ENCODE measurements at places on chromosomes 7 and 10. TPM values are rescaled to one million over a fixed set of nuclear protein-coding genes. Genes with fewer than 3 reads are reported as not detected.
A peak's percentile ranks its signal among the peaks of the same experiment; 100 is the strongest.

- no peak overlapping the region for H3K4me3 ChIP-seq
- peaks cover 6% of the 10 kb centered on the region for H3K4me1 ChIP-seq
- H3K27me3 ChIP-seq, result peaks cover 3% of the 10 kb centered on the region
Observed at GRCh38 chr10:125823663-125824251, 411 bp downstream of the BCCIP start.

GRCh38 chr7:156174428-156174827 is 362.2 kb upstream of the SHH start:
- no peak overlapping the region for H3K4me3 ChIP-seq
- no peak overlapping the region for H3K27ac ChIP-seq
- no peaks in the 10 kb centered on the region for H3K36me3 ChIP-seq
- no peak for DNase-seq
- peaks cover 6% of the 10 kb centered on the region for H3K27me3 ChIP-seq

- peaks cover 3% of the 10 kb centered on the region for H3K27me3 ChIP-seq
- H3K27ac ChIP-seq, result no peak overlapping the region
- H3K4me3 ChIP-seq, result no peak overlapping the region
- no peak for DNase-seq
- H3K36me3 ChIP-seq, result peaks cover 11% of the 10 kb centered on the region
- no peaks in the 10 kb centered on the region for H3K4me1 ChIP-seq
Observed at GRCh38 chr7:128948312-128948973, 10.7 kb downstream of the IRF5 start.

GRCh38 chr7:8783229-8783628 is 349.8 kb downstream of the NXPH1 start:
- no peak overlapping the region for H3K27ac ChIP-seq
- DNase-seq, result no peak
- H3K4me1 ChIP-seq, result peaks cover 3% of the 10 kb centered on the region

The ARMC3 gene
- total RNA-seq, result 2.1 TPM

The GPC2 gene
- 27.2 TPM for total RNA-seq

The EIF5AL1 gene
- 0.59 TPM for total RNA-seq

GRCh38 chr7:102469351-102469971 is 4.7 kb downstream of the LRWD1 start:
- H3K4me1 ChIP-seq, result peaks cover 4% of the 10 kb centered on the region
- no peak overlapping the region for H3K27ac ChIP-seq
- H3K27me3 ChIP-seq, result peaks cover 9% of the 10 kb centered on the region
- peaks cover 15% of the 10 kb centered on the region for H3K36me3 ChIP-seq

The GLI3 gene
- total RNA-seq, result 24.9 TPM

The COL26A1 gene
- total RNA-seq, result 6.1 TPM

DNA sequence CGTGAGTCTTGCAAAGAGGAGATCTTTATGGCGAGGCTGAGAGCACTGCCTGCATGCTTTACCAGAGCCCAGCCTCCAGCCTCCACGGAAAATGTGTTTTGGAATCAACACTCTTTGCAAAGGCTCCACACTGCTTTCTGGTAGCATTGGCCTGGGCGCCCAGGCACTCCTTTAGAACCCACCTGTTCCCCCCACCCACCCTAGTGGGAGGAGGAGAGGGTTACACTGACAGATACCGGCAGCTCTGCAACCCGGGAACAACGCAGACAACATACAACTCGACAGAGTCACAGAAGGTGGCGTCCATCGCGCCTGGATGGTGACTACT is 5.5 kb upstream of the MNX1 start:
- peaks cover 29% of the 10 kb centered on the region for H3K4me1 ChIP-seq
- H3K27ac ChIP-seq, result no peak overlapping the region
- no peaks in the 10 kb centered on the region for H3K36me3 ChIP-seq
- H3K27me3 ChIP-seq, result peaks cover 41% of the 10 kb centered on the region

The ACHE gene
- total RNA-seq, result 3.0 TPM

DNA sequence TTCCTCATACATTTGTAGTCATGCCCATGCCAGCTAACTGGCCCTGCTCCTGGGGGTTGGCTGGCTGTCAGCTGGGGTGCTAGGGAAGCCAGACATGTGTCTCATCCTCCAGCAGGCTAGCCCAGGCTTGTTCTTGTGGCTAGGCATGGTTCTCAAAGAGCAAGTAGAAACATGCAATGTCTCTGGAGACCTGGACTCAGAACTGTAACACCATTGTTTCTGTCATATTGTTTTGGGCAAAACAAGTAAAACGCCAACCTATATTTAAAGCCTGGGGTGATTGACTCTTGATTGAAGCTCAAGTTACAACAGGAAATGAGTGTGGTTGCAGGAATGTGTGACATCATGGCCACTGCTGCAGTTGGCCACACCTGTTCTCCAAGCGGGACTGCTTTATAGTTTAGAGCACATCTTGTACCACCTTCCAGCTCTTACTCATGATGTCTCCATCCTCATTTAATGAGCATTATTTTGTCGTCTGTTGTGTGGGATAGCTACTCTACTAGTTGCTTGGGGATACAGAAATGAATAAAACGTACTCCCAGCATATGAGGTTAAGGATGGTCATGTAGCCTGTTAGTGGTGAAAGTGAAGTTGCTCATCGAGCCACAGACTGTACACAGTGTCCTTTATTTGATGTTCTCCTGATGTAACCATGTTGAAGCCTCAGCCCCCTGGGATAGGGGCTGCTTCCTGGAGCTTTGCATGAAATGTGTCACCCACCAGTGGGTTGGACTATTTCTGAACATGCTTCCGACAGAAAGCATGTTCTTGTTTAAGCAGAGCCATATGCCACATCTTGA is 168.4 kb downstream of the SORCS3 start:
- H3K36me3 ChIP-seq, result no peaks in the 10 kb centered on the region
- DNase-seq, result no peak
- H3K27ac ChIP-seq, result no peak overlapping the region

DNA sequence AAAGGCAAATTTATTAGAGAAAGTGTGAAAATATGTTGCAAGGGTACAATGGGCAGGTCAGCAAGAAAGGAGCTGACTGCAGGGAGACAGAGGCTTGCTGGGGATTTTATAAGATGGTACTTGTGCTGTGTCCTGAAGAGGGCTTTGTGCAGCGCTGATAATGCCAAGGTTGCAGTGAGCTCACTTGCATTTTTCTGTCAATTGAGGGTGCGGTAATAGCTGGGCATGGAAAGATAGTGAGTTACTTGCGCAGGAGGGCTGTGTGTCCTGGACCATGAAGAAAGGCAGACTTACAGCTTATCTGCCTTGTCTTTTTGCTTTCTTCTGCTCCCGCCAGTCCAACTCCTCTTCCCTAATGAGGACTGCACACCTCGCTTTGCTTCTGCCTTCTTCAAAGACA is 12.5 kb downstream of the CDC123 start:
- H3K4me1 ChIP-seq, result no peaks in the 10 kb centered on the region
- no peak overlapping the region for H3K27ac ChIP-seq
- peaks cover 39% of the 10 kb centered on the region for H3K36me3 ChIP-seq

The PILRA gene
- total RNA-seq, result 4.2 TPM

DNA sequence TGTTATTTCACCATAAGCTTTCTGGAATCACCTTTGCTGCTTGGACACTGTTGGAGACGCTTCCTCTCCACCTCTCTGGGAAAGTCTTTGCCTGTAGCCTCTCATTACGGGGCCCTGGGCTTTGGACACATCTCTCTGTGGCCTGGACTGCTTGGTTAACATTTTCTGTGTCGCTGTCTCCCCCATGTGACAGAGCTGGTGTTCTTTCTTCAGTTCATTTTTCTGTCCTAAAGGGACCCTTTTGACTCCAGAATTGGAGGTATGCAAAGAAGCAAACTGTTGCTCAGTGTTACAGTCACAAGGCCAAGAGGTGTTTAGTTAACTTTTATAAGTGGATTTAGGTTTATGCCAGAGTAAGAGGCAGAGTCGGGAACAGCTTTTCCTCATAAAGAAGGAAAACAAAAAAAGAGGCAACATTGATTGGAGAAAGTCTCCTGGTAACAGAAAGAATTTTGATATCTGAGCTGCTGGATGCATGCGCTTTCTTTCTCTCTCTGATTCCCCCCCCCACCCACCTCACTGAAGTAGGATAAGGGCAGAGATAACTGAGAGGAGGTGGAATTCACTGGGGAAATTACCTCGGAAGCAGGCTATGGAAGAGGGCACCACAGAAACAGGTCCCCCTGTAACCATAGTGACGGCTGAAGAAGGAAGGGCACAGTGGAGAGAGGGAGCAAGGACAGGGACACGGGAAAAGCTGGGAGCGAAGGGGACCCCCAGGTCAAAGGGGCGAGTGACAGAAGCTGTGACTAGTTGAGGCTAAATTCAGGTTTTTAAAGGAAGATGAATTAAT is 57.8 kb downstream of the LGI1 start:
- H3K4me1 ChIP-seq, result peaks cover 6% of the 10 kb centered on the region
- peak overlapping the region; percentile 5 for H3K27ac ChIP-seq
- H3K36me3 ChIP-seq, result no peaks in the 10 kb centered on the region
- no peak for DNase-seq

DNA sequence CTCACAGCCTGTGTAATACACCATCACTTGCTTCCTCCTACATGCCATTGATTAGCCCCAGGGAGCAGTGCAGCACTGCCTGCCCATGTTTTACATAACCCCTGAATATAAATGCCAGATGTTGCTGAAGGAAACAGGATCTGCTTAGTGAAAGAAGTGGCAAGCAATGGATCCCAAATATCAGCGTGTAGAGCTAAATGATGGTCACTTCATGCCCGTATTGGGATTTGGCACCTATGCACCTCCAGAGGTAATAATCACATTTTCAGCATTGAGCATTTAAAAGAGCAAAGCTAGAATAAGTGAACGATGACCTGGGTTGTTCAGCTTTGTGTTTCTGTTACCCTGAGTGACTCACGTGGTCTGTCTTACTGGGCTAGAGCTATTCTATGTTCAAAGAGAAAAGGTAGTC is at the start of gene AKR1C4:
AKR1C4 (plus strand) TSS at position 136 of the 412 bp plus-strand sequence; CDS start at position 167, 31 bp downstream.
- H3K4me3 ChIP-seq, result no peak within 1 kb of the TSS
- H3K27ac ChIP-seq, result no peak within 1 kb of the TSS
- no peaks in the 10 kb centered on the region for H3K4me1 ChIP-seq
- no peak for DNase-seq

GRCh38 chr7:146709451-146710027 is 592.9 kb downstream of the CNTNAP2 start:
- no peaks in the 10 kb centered on the region for H3K27me3 ChIP-seq
- H3K36me3 ChIP-seq, result no peaks in the 10 kb centered on the region
- no peak overlapping the region for H3K4me3 ChIP-seq
- no peaks in the 10 kb centered on the region for H3K4me1 ChIP-seq
- no peak for DNase-seq
- no peak overlapping the region for H3K27ac ChIP-seq

- peaks cover 11% of the 10 kb centered on the region for H3K36me3 ChIP-seq
- no peak overlapping the region for H3K4me3 ChIP-seq
- no peak overlapping the region for H3K27ac ChIP-seq
Observed at GRCh38 chr7:7857143-7857583, 111.4 kb upstream of the GLCCI1 start.

The ZNF277 gene
- total RNA-seq, result 26.1 TPM

The MAP3K8 gene
- total RNA-seq, result 6.2 TPM

- H3K4me3 ChIP-seq, result peak overlapping the region; percentile 85
- H3K27ac ChIP-seq, result no peak overlapping the region
- H3K4me1 ChIP-seq, result peaks cover 52% of the 10 kb centered on the region
- no peaks in the 10 kb centered on the region for H3K36me3 ChIP-seq
- H3K27me3 ChIP-seq, result peaks cover 39% of the 10 kb centered on the region
Observed at GRCh38 chr10:8049865-8050555, 4.5 kb upstream of the GATA3 start.

GRCh38 chr7:77799078-77799964 is 748 bp downstream of the PHTF2 start:
- no peaks in the 10 kb centered on the region for H3K36me3 ChIP-seq
- peak; percentile 56 for DNase-seq
- no peak overlapping the region for H3K27ac ChIP-seq
- H3K4me1 ChIP-seq, result peaks cover 28% of the 10 kb centered on the region
- peaks cover 1% of the 10 kb centered on the region for H3K27me3 ChIP-seq

DNA sequence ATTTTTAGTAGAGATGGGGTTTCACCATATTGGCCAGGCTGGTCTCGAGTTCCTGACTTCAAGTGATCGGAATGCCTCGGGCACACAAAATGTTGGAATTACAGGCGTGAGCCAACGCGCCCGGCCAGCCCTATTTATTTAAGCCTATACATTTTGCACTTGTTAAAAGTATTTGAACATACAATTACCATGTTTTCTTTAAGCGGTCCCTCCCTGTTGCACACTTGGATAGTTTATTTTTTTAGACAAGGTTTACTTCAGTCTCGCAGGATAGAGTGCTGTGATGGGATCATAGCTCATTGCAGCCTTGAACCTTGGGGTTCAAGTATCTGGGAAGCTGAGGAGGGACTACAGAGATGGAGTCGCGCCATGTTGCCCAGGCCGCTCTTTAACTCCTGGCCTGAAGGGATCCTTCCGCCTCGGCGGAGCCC is 35.7 kb upstream of the SRRM3 start:
- H3K4me3 ChIP-seq, result peak overlapping the region; percentile 78
- H3K27me3 ChIP-seq, result no peaks in the 10 kb centered on the region
- peak overlapping the region; percentile 78 for H3K27ac ChIP-seq
- H3K36me3 ChIP-seq, result no peaks in the 10 kb centered on the region
- DNase-seq, result no peak

DNA sequence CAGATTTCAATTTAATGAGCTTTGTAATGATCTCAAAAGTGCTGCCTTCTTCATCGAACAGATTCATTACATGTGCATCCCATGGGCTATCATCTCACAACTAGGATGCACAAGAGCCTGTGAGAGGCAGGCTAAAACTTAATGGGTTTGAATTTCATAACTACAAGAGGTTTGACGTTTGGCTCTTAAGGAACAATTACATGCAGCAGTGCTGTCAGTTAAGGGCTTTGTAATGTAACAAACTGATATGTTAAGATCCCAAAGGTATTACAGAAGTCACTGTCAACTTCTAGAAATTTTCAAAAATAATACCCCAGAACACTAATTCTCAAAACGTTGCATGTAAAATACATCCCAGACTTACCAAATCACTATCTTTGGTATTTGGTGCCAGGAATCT is 33.2 kb downstream of the KIF20B start:
- H3K4me1 ChIP-seq, result no peaks in the 10 kb centered on the region
- DNase-seq, result no peak
- no peak overlapping the region for H3K4me3 ChIP-seq
- peaks cover 3% of the 10 kb centered on the region for H3K27me3 ChIP-seq

GRCh38 chr10:71309919-71310318 is 9.1 kb upstream of the SLC29A3 start:
- peaks cover 4% of the 10 kb centered on the region for H3K36me3 ChIP-seq
- no peak for DNase-seq
- peaks cover 29% of the 10 kb centered on the region for H3K27me3 ChIP-seq
- no peak overlapping the region for H3K4me3 ChIP-seq

DNA sequence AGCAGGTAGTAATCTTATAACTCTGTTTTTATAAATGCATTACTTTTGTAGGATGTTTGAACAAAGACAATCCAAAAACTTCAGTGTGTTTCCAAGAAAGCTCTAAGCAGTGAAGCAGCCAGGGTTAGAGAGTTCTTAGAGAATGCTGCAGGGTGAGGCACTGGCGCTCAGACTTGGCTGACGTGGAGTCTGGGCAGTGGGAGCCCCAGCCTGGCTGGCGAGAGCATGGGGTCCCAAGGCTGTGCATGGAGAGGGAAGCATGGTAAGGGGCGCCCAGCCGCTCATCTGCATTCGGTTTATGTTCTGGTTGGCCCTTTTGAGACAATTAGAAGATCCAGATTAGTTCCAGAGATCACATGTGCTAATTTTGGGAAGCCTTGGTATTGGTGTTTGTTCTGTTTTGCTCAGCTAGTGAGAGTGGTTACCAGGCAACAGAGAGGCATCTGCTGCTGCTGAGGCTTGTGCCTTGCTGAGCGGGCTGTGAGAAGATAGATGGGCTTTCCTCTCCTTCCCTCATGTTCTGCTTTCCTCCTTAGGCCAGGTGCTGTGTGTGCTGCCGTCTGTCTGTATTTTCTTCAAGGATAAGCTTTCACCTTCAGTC is 10.3 kb downstream of the SUN1 start:
- H3K4me1 ChIP-seq, result no peaks in the 10 kb centered on the region
- peaks cover 2% of the 10 kb centered on the region for H3K27me3 ChIP-seq
- H3K27ac ChIP-seq, result no peak overlapping the region
- H3K4me3 ChIP-seq, result no peak overlapping the region
- DNase-seq, result no peak

All from endothelial cell (in vitro differentiated cells).